ENCODE measurements at places on chromosomes 16 and 17. TPM values are rescaled to one million over a fixed set of nuclear protein-coding genes. Genes with fewer than 3 reads are reported as not detected.

- DNase-seq: peak; percentile 73
Observed at GRCh38 chr17:2406903-2407790, 6.3 kb upstream of the MNT start.

DNA sequence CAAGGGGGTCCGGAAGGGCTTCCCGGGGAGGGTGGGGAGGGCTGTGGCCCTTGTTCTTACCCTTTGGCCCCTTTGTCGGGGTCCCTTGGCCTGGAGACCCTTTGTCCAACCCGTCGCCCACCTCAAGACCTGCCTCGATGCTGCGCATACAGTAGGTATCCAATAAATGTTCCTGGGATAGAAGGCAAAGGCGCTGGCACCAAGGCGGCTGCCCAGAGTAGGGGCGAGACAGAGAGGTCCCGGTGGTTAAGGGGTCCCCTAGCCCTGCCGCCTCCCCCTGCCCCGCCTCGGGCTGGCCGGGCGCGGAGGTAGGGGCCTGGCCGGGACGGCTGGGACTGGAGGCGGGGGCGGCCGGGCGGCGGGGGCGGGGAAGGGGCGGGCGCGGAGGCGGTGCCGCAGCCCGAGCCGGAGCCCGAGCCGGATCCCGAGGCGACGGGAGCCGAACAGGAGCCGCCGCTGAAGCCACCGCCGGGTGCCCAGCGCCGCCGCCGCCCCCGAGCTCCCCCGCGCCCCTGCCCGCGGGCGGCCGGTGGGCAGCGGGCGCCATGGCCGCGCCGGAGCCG is at the start of gene NHERF2:
Gene NHERF2, plus strand, starts transcription at position 442 of the 563 bp plus-strand sequence. Its CDS starts 104 bp downstream, at position 546.
- no peak for DNase-seq

The ABCA8 gene
- 27.4 TPM for total RNA-seq

The OR3A3 gene
- total RNA-seq: not detected

GRCh38 chr16:57892041-57892440 is 78.9 kb downstream of the CNGB1 start:
- DNase-seq: no peak

DNA sequence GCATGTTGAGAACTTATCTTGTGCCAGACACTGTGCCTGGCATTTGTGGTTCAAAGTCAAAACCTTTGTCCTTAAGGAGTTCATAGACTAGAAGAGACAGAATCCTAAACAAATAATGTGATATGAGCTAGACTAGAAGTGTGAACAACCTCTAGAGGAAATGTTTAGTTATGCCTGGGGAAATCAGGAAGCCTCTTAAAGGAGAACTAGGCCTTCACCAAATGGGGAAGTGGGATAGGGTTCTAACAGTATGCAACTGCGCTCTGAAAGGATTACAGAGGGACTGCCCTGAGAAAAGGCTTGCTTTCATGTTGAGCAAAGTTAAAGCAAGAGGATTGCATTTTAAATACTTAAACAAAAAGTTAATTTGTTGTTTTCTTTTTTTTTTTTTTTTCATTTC is 4.9 kb downstream of the RUNDC1 start:
- DNase-seq: no peak

The TBC1D28 gene
- not detected for total RNA-seq

The TERB1 gene
- total RNA-seq: 0.20 TPM

GRCh38 chr16:21274172-21274726 is 3.8 kb downstream of the CRYM start:
- no peak for DNase-seq

The TMC8 gene
- not detected for total RNA-seq

The LRRC75A gene
- 0.32 TPM for total RNA-seq

The ALDH3A1 gene
- 403 TPM for total RNA-seq

- DNase-seq: no peak
Observed at GRCh38 chr17:13076905-13077304, 59.1 kb upstream of the ELAC2 start.

GRCh38 chr17:28874750-28875149 is 19.9 kb downstream of the ERAL1 start:
- DNase-seq: no peak

The PRR35 gene
- total RNA-seq: not detected

The FLYWCH2 gene
- 88.9 TPM for total RNA-seq

- no peak for DNase-seq
Observed at GRCh38 chr17:58254803-58255202, 16.4 kb downstream of the LPO start.

The NUBP1 gene
- total RNA-seq: 24.1 TPM

The KRT25 gene
- not detected for total RNA-seq

GRCh38 chr16:9612267-9612666 is 520.8 kb downstream of the HAPSTR1 start:
- no peak for DNase-seq

The ABCC11 gene
- total RNA-seq: not detected

- no peak for DNase-seq
Observed at GRCh38 chr17:33506889-33507650, 214.0 kb upstream of the ASIC2 start.

DNA sequence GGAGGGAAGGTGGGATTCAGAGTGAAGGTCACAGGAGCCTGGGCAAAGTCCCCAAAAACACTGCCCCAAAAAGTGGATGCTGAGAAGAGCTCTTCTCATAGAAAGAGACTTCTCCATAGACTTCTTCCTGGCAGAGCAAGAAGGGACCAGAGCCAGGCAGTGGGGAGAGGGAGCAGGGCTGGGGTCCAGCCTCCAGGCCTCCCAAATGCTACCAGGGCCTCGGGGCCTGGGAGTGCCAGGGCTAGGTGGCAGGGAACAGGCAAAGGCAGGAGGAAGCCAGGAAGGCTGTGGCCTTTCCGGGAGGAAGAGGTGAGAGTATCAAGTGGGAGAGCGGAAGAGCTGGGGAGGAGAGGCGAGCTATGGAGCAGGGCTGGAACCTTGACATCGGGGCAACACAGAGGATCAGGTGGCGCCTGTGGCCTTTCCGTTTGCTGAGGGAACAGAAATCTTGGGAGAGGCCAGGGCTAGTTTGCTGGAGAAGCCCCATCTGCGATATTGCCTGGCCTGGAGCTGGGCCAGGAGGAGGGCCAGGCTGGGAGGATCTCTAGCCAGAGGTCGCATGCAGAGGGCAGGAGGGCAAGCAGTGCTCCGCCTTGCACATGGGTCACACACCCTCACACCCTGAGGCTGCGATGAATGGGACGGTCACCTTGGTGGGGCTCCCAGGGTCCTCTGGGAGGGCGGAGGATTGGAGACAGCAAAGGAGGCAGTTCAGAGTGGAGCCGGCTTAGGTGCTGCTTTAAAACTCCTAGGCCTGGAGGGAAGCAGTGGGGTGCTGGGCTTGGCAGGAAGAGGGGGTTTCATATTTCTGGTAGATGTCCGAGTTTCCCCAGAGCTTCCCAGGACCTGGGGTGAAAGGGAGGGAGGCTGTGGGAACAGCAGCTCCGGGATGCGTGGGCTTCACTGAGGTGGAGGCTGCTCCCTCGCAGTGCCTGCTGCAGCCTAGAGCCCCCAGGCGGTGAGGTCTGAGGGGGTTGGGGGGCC is 3.4 kb downstream of the SLC16A5 start:
- no peak for DNase-seq

DNA sequence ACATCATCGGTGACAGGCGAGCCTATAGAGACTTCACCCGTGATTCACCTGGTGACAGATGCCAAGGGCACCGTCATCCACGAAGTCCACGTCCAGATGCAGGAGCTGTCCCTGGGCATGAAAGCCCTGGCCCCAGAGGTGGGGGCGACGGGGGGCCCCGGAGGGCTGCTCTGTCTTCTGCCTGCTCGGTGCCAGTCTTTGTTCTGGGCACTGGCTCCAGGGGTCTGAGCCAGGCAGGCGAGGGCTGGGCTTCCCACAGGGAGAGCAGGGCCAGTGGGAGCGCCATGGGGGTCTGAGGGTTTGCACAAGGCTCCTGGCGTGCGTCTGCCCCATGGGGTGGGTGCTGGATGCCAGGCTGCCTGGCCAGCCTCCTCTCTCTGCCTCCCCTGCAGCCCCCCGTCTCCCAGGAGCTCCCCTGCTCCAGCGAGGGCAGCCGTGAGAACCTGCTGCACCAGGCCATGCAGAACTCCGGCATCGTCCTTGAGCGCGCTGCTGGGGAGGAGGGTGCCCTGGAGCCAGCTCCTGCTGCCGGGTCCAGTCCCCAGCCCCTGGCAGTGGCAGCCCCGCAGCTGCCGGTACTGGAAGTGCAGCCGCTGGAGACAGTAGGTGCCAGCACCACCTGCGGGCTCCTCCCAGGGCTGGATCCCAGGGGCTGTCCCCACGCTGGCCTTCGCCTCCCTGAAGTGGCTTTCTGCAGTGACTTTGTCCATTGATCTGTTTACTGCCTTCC is 3.0 kb upstream of the DNASE1L2 start:
- no peak for DNase-seq

The KIF2B gene
- total RNA-seq: not detected

The TNFSF13 gene
- total RNA-seq: 0.63 TPM

The DPEP2 gene
- not detected for total RNA-seq

GRCh38 chr17:70318051-70318450 is 148.7 kb downstream of the KCNJ2 start:
- DNase-seq: no peak

The CCL15 gene
- total RNA-seq: not detected

DNA sequence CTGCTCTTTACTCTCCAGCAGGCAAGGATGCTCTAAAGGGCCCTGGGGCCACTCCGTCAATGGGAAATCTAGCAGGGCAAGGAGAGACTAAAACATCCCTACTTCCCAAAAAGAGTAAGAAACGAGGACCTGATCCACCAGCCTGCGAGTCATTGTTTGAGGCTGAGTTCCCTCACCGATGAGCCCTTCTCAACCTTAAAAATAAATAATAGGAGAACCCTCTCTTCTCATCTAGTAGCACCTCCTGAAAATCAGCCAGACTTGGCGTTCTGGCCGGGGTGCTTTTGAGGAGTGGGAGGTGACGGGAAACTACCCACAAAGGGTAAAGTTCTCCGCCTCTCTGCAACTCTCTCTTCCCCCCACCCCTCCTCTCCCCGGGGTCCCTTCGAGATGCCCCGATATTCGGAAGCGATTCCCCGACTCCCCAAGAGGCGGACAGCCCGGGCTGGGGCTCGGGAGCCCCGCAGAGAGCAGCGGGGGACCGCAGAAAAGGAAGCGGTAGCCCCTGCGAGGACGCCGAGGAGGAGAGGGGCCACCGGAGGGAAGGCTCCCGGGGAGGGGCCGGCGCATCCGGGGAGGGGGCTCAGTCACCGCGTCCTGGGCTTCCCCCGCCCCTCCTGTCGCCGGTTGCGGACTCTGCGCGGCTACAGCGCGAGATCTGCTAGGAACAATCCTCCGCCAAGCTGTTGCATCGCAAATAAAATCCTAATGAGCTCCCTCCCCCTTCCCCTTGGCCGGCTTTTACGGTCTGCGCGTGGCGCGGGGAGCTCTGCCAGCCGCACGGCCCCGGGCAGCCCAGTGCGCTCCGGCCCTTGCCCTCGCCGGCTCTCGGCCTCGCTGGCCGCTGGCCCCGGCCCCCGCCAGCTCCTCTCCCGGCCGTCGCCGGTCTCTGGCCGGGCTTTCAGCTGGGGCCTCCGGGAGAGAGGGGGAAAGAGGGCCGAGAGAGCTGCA is 1.3 kb downstream of the HOXB9 start:
- no peak for DNase-seq

Data from NCI-H460 (cell line).